ENCODE measurements at places on chromosomes 12 and 14.

DNA sequence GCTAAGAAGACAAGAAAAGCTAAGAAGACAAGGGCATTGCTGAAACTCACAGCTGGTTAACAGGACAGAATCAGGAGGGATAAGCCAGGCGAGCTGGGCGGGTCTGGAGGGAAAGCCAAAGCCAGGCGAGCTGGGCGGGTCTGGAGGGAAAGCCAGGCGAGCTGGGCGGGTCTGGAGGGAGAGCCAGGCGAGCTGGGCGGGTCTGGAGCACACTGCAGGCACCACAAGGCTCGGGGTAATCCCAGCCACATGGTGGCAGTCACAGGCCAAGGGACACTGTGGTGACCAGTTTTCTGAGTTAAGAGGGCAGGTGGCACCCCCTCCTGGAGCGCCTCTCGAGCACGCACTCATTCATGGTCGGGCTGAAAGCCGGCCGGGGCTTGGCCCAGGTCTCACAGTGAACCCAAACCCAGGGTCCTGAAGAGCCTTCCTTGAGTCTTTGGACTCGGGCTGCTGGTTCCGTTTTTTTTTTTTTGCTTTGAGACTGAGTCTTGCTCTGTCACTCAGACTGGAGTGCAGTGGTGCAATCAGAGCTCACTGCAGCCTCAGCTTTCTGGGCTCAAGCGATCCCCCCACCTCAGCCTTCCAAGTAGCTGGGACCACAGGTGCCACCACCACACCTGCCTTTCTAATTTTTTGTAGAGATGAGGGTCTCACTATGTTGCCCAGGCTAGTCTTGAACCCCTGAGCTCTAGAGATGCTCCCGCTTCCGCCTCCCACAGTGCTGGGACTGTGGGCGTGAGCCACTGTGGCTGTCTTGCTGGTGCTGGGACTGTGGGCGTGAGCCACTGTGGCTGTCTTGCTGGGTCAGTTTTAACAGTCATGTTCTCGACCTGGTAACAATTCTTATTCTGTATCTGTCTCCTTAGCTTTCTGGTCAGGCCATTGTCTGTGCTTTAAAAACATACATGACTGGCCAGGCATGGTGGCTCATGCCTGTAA is 40.2 kb downstream of the HSP90AA1 start:
- no peak for DNase-seq

- no peak for DNase-seq
These were observed 202.4 kb downstream of the NEDD1 start for GRCh38 chr12:97109441-97109840.

GRCh38 chr14:71606064-71606463 is 326.2 kb upstream of the RGS6 start:
- DNase-seq: no peak

DNA sequence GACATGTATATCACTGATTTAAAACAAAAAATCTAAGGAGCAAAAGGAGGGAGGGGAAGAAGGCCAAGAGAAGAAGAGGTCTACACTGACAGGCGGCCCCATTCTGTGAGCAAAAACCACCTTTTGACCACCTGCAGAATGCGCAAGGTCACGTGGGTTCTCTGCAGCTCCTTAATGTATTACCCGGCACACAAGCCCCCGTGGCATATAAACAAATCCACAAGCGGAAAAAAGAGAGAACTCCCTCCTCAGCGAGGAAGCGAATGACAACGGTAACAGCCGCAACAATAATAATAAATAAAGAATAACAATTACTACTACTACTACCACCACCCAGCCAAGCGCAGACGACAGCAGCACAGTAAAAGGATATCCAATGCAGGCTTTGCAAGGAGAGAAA is 1.3 kb downstream of the KSR2 start:
- DNase-seq: no peak

DNA sequence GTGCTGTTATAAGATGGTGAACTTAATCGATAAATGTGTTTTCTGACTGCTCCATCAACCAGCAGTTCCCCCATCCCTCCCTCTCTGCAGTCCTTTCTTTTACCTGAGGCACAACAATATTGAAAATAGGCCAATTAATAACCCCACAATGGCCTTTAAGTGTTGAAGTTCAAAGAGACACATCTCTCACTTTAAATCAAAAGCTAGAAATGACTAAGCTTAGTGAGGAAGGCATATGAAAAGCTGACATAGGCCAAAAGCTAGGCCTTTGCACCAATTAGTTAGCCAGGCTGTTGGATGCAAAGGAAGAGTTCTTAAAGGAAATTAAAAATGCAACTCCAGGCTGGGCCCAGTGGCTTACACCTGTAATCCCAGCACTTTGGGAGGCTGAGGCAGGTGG is 43.7 kb downstream of the SAV1 start:
- no peak for DNase-seq

- DNase-seq: no peak
These were observed 340.0 kb upstream of the STXBP6 start for GRCh38 chr14:25389948-25390347.

DNA sequence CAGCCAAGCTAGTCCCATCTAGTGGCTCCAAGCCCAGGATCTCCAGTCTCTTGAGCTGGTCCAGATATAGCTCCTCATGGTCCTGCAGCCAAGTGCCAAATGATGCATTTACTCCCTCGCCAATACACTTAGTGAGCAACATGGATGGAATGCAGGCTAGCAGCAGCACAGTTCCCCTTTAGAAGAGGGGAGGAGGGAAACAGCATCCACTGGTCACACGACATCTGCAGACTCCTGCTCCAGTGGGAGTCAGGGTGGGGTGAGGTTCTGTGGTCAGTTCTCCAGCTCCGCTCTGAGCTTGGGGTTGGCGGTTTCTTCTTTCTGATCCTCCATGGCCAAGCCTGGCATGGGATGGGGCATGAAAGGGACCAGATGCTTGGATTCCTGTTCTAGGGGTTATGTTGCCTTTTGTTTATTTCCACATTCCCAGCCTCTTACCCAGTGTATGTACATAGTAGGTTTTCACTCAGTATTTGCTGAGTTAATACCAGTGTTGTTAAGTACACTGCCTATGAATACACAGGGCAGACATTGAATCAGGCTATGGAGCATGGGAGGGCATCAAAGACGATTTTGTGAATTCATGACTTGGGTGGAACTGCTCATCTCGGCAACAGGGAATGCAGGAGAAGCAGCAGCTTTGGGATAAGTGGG is 57.3 kb downstream of the GALNT16 start:
- DNase-seq: no peak

DNA sequence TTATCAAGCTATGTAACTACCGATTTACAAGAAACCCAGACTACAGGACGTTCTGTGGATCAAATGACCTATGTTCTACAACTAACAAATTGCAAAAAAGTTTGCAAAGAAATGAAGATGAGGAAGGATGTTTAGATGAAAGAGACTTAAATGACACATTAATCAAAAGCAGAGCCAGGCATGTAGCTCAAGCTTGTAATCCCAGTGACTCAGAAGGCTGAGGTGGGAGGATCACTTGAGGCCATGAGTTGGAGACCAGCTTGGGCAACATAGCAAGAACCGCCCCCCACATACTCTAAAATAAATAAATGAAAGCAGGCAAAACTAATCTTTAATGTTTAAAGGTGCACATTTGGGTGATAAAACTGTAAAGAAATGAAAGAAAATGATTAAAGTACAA is 331.9 kb downstream of the BTG1 start:
- no peak for DNase-seq

GRCh38 chr14:29928117-29928640 is 532 bp upstream of the PRKD1 start:
- no peak for DNase-seq

GRCh38 chr14:67666750-67667449 is 7.5 kb downstream of the VTI1B start:
- no peak for DNase-seq

DNA sequence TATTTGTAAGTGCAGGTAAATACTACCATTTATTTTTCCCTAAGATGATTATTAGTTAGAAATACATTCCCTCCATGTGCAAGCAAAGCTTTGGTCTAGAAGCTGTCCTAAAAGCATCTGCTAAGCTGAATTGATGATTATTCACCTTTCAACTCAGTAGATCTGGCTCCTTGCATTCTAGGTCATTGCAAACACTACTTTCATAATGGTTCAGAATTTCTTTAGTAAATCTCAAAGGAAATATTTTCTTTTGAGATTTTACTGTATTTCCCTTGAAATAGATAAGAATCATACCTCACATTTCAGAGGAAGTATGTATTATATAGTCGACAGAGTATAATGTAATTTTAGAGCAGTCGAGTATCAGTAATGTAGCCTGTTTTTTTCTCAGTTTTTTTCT is 2.4 kb downstream of the ETNK1 start:
- DNase-seq: no peak

- no peak for DNase-seq
These were observed 31.0 kb downstream of the PEBP1 start for GRCh38 chr12:118166946-118167345.

- DNase-seq: no peak
These were observed 56.9 kb downstream of the PARP11 start for GRCh38 chr12:3816266-3816665.

DNA sequence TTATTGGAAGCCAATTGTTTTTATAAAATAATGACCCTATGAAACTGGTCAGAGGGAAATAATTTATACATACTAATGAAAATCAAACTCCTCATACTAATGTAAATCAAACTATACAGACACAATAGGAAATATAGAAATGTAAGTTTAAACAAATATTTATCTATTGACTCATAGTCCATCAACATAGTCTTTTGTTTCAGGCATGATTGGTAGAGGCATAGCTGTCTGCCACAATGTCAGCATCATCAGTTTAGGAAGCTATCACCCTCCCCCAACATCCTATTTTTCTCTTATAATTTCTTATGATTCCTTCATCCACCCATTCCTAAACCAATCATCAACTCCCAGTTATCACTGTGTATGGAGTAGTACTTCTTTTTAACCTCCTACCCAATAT is 117.7 kb downstream of the SLC38A6 start:
- no peak for DNase-seq

- DNase-seq: peak; percentile 29
These were observed 704 bp downstream of the ATP2B1 start for GRCh38 chr12:89707703-89708564.

DNA sequence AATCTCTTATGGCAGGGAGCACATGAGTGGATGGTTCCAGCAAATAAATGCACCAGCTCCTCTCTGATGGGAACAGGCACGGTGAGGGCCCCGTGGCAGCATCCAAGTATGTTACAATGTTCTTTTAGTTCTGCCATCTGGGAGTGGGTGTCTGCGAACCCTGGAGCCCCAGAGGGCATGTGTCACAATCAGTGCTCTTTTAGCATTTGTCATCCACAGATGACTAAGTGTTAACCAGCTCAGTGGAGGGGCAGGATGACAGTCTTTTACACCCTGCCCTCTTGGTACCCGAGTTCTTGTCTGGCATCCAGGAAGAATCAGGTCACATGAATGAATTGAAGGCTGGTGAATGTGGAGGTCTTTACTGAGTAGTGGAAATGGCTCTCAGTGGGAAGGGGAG is 560.4 kb upstream of the FLRT2 start:
- DNase-seq: no peak

- no peak for DNase-seq
These were observed 16.9 kb upstream of the PPP4R4 start for GRCh38 chr14:94157197-94157596.

DNA sequence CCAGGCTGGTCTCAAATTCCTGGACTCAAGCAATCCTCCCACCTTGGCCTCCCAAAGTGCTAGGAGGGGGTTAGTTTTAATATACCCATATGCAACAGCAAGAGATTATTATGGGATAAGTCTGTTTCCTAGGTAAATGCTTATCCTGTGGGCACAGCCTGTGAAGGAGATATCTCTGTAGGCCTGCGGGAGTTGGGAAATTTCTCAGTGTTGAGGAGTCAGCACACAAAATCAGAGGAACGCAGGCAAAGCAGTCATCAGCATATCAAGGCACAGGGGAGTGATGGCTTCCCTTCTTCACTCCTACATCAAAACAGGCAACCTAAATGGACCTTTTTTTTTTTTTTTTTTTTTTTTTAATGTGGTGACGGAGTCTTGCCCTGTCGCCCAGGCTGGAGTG is 20.9 kb upstream of the TMED10 start:
- no peak for DNase-seq

DNA sequence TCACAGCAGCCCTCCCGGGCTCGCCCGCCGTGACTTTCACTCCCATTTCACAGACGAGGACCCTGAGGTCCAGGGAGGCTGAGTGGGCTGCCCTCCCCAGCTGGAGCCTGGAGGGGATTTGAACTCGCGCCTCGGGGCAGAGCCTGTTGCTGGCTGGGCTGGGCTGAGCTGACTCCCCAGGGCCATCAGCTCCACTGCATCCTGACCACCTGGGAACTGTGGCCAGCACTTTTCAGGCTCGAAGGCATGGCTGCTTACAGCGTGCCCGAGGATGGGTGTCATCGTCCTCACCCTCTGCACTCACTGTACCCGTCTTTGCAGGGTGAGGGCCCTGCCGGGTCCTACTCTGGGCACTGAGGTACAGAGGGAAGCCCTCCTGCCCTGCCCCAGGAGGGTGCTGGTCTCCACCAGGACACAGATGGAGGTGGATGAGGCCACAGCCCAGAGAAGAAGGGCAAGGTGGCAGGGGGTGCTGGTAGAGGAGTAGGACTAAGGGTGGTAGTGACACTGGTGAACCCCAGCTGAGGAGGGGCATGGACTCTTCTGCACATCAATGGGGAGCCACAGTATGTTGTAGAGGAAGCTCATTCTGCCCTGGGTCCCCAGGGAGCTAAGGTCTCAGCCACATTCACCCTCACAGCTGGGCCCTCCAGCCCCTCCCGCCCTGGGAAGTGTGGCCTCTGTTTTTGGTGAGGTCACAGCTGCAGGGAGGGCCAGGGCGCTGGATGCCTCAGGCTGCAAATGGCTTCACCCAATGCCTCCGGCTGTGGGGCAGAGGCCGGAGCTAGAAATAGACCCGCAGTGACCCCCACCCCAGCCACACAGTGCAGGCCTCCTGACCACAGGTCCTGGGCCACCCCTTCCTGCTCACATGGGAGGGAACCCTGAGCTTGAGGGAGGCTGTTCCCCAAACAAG is 365.1 kb upstream of the SFSWAP start:
- DNase-seq: no peak

DNA sequence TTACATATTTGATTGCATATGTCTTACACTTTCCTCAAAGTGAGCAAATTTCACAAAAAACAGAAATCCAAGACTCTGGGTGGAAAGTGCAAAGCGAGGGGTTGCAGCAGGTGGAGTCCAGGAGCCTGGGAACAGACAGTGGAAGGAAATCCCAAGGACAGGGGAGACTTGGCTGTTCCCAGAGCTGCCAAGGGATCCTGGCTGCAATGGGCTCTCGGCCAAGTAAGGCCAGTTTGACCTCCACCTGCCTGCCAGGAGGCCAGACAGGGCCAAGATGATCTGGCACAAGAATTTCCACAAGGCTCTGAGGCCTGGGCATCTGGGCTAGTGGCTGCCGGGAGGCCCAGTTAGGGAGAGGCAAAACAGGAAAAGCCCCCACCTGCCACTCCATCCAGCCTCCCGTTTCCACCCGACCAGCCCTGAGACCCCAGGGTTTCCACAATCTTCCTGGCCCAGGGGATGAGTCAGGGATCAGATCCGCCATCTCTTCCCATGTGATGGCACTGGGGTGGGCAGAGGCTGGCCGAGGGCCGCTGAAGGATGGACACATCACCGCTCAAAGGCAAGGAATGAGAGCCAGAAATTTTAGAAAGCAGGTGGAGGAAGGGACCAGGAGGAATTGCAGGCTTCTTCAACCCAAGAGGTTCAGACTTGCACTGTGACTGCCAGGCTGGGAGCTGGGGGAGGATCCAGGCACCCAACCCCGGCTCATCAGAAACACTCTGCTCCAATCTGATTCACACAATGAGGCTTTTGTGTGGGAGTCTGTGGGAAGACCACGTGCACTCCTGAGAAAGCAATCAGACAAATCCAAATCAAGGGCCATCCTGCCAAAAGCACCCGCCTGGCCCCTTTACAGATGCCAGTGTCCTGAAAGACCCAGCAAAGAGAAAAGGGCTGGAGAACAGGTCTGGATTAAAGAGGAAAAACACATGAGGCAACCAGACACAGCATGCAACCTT is 16.3 kb downstream of the SCARB1 start:
- no peak for DNase-seq

Data from activated CD4-positive, CD25-positive, alpha-beta regulatory T cell (primary cell).